ENCODE measurements at places on chromosomes 1 and 21.

DNA sequence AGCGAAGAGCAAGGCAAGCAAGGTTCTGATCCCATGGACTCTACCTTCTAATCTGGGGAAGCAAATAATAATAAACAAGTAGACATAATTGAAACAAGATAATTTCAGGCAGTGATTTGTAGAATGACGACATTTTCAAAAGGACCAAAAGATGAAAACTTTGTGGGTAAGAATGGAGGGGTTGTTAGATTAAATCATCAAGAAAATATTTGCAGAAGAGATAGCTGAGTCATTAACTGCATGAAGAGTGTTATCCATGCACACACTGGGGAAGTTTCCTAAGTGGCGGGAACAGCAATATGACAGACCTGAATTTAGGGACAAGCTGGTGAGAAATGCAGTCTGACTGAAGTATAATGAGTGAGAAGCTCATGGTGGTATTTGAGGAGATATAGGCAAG lies 583.1 kb upstream of the RGS18 start:
- no peak for DNase-seq

- no peak for DNase-seq
Measured at GRCh38 chr1:1431845-1432273, 3.6 kb upstream of the VWA1 start.

GRCh38 chr1:201554789-201555592 lies 16.1 kb downstream of the NAV1 start:
- no peak for DNase-seq

DNA sequence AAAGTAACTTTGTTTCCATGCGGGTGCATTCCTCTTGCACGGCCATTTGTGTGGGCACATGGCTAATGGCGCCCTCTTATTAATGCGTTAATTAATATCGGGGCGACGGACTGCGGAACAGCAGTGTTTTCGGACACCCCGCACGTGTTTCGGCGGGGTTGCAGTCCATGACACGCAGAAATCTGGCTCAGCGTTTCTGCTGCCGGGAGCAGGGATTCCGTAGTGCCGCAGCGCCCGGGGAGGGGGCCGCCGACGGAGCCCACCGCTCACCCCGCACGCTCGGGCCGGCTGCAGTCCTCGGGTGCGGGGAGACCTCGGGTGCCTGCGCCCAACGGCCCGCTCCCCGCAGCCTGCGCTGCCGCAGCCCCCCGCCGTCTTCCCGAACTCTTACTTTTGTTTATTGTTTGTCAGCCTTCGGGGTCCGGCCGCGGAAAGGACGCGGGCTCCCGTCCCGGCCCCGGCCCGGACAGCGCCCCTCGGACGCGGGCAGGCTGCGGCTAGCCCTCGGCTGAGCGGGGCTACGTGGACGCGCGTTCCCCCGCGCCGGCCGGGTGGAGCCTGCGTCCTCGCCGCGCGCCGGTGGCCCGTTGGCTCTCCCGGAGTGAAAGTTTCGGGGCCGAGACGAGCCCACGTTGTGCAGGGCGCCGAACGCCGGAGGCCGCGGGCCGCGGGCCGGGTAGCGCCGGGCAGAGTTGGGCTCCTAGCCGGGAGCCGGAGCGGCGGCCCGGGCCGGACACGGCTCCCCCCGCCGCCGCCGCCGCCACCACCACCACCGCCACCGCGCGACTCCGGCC lies 849 bp downstream of the NFIA start:
- peak; percentile 51 for DNase-seq

- DNase-seq: no peak
Measured at GRCh38 chr21:27058673-27059605, 92.1 kb upstream of the ADAMTS5 start.

DNA sequence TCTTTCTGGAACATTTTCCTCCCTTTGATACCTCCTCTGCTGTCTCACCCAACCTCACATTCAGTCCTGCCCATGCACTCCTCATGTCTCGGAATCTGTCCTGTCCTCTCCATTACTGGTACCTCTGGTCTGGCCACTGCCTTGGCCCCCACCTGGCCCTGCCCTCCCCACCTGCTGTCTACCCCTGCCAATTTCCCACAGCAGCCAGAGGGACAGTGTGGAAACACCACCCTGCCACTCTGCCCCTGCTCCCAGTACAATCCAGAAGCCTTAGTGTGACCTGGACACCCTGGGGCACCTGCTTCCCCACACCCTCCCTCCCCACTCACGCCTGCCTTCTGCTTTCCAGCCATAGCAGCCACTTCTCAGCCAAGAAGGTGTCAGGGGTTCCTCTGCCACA lies 534.4 kb downstream of the MATN1 start:
- DNase-seq: no peak

DNA sequence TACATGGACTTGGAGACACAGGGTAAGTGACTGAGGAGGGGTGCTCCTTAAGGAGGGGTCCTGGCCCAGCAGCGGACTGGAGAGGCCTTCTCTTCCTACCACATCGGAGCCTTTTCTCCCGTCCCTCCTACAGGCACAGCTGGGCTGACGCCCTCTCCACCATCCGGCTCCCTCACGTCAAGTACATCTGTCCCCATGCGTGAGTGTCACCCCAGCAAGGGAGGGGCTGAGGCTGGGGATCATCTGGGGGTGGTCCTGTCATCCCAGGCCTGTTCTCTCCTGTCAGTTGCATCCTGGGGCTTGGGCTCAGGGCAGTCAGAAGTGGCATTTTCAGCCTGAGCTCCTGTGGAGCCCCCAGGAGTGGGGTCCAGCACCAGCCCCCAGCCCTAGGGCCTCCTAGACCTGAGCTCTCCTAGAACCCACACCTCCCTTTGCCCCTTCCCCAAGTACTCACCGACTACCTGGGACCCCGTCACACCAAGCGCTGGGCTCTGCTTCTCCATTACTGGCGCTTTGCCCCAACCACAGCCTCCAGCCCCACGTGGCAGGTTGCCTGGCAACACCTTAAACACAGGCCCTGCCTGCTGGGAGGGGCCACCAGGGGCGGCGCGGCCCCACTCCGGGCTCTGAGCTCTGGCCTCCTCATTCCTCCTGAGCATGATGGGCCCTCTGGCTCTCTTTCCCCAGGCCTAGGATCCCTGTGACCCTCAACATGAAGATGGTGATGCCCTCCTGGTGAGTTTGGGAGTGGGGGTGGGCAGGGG lies 2.3 kb downstream of the LYPLA2 start:
- DNase-seq: peak; percentile 45

GRCh38 chr1:96384611-96385010 lies 337.0 kb upstream of the PTBP2 start:
- no peak for DNase-seq

- DNase-seq: no peak
Measured at GRCh38 chr21:15592271-15592860, 137.4 kb upstream of the USP25 start.

GRCh38 chr21:42395905-42396651 lies at the start of gene TMPRSS3:
Gene TMPRSS3 (minus strand): TSS chr21:42396052. CDS start chr21:42395417, 635 bp downstream.
- no peak for DNase-seq

- DNase-seq: peak; percentile 95
Measured at GRCh38 chr1:24930260-24931145, at the start of gene RUNX3. Gene RUNX3 (minus strand): TSS chr1:24930276. CDS start chr1:24929868, 408 bp downstream.

DNA sequence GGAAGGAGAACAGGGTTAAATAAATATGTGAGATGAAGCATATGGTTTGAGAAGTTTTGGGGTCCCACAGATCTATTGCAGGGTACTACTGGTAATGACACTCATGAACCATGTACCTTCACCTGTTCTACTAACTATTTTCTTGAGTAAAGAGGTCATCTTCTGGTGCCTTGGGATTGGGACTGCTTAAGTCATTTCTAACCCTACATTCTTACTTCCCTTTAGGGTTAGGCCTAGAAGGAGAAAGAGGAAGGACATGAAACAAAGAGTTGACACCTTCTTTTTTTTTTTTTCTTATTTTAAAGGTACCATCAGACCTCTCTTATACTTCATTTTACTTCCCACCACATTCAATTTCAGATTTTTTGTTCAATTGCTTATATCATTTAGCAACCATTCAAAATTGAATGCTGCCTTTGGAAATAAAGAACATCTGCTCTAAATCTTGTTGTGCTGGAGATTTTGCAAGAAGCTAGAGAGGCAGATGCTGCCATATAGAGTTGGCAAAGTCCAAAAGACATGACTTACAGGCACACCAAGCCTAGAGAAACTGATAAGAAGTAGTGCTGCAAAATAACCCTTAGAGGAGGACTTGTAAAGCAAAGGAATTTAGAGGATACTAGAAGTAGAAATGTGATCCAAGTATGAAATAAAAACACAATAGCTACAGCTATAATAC lies 374.4 kb upstream of the ST6GALNAC5 start:
- no peak for DNase-seq

DNA sequence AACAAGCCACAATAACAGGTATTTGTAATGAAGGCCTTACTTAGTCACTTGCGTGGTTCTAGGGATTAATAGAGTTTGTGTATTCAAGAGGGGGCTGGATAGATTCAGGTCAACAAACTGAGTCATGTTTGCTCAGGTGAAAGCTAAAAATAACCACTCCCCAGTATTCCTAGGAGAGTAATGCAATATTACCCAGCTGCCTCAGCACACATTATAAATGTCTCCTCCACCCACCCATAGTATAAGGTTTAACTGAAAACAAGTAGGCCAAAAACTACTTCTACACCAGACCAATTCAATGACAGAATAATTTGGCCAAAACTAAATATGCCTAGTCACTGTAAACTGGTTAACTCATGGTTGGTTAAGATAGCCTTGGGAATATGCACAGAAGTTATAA lies 34.4 kb downstream of the WLS start:
- DNase-seq: no peak

- no peak for DNase-seq
Measured at GRCh38 chr1:221284028-221284427, 404.8 kb downstream of the HLX start.

- no peak for DNase-seq
Measured at GRCh38 chr1:111990878-111991718, 1.6 kb upstream of the KCND3 start.

DNA sequence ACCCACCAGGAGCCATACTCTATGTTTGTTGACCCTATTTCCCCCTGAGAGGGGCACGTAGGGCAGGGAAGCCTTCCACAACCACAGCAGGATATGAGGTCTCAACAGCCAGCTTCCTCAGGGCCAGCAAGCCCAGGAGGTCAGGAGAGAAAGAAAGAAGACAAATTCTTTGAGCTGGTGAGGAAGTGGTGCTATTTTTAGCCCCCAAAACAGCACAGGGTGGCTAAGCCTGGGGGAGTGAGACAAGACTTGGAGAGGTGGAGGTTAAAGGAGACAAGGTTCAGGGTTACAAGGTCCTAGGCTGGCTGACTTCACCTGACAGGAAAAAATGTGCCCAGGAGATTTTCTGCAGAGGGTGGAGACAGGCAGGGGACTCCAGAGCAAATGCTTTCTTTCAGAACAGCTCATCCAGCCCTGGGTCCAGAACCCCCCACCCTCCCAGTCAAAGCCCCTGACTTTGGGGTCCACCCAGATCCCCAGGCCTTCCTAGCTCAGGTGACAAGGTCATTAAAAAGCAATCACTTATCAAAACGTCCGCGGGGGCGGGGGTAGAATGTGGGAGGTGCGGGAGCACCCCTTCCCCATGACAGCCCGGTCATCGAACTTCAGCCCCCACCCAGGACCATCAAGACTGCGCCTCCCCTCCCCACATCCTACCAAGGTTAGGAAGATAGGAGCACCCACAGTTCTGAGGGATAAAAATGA lies 1.3 kb downstream of the SV2A start:
- no peak for DNase-seq

DNA sequence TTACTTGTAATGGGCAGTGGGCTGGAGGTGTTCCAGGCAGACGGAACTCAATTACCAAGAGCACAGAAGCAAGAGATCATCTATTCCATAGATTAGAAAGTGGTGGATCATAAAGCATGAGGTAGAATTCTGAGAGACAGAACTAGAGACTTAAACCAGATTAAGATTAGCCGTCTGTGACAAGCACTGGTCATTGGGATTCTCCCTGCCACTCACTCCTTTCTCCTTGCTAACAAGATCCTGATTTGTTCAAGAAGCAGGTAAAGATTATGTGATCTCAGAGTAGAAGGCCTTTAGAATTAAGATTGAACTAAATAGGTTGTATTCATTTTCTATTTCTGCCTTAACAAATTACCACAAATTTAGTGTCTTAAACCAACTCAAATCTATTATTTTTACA lies 1.5 kb upstream of the HSPA13 start:
- DNase-seq: no peak

DNA sequence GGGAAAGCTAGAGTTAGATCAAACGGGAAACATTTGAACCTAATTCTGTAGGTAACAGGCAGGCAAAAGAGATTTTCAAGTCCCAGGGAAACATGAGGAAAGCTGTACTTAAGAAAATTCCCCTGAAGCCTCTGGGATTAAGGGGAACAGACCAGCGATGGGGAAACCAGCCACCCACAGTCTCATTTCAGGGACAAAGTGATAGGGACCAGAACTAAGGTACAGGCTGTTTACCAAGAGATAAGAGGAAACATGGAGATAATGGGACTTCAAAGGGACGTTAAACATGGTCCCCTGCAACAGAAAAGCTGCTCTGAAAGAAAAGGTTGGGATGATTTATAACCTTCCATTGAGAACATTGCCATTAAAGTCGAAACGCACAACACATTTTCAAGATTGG lies 84.4 kb downstream of the NTPCR start:
- DNase-seq: no peak

- DNase-seq: peak; percentile 80
Measured at GRCh38 chr21:38355992-38356781, 99.4 kb downstream of the KCNJ15 start.

DNA sequence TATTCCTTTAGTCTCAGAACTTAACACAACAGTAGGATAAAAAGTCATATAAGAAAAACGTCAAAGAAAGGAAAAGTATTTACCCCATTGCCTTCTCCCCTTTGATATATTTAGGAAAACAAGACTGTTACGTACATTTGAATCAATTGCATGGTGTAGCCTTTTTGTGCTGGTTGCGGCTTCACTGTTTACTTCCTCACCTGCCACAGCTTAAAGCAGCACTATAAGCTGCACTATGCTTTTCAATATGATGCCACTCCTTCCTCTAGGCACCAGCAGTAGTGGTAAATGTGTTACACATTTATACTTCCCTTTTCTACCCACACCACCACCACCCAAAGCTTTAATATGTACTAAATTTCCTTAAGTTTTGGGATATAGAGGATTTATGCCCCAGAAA lies 111.1 kb downstream of the ATP1B1 start:
- DNase-seq: no peak

- DNase-seq: peak; percentile 67
Measured at GRCh38 chr1:6962478-6962995, 177.3 kb downstream of the CAMTA1 start.

- DNase-seq: no peak
Measured at GRCh38 chr1:245671966-245672767, 517.4 kb downstream of the KIF26B start.

DNA sequence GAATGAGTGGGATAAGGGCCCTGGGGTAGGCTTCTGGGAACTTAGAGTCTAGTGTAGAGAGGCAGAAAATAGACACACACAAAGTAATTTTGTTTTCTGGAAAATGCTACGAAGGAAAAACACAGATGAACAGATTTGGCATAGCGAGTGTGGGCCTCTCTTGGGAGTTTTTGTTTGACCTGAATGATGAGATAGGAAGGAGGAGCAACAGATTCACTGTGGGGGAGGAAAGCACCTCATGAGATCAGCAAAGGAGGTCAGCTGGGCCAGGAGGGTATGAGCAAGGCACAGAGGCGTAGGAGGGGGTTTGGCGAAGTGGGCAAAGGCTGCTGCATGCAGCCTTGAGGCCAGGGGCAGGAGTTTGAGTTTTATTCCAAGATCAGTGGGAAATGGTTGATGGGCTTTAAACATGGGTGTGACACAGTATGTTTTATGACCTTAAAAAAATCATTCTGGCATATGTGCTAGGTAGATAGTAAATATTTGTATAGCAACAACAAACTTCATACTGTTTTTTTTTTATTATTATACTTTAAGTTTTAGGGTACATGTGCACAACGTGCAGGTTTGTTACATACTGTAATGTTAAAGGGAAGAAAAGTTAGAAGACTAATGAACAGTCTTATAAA lies 57.9 kb downstream of the FGGY start:
- DNase-seq: no peak

- no peak for DNase-seq
Measured at GRCh38 chr1:102470767-102471166, 474.0 kb upstream of the OLFM3 start.
